ENCODE measurements at places on chromosomes 16 and 17.

DNA sequence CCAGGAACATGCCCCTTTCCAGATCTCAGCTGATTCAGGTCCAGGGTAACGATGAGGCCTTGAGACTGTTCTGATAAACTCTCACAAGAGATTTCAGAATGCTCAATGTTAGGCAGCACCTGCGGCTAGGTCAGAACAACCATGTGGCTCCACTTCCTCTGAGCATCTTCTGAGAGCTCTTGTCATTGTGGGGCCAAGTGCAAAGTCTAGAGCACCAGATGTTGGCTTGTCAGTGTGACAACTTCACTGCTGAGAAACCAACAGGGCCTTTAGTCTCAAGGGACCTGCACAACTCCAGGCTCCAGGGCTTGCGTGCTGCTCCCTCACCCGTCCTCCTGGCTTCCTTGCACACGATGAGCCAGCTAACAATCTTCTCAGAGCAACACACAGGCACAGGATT, 29.0 kb downstream of the FCSK start:
- no peak for DNase-seq

GRCh38 chr17:48994549-48995303, 2.5 kb upstream of the IGF2BP1 start:
- no peak for DNase-seq

DNA sequence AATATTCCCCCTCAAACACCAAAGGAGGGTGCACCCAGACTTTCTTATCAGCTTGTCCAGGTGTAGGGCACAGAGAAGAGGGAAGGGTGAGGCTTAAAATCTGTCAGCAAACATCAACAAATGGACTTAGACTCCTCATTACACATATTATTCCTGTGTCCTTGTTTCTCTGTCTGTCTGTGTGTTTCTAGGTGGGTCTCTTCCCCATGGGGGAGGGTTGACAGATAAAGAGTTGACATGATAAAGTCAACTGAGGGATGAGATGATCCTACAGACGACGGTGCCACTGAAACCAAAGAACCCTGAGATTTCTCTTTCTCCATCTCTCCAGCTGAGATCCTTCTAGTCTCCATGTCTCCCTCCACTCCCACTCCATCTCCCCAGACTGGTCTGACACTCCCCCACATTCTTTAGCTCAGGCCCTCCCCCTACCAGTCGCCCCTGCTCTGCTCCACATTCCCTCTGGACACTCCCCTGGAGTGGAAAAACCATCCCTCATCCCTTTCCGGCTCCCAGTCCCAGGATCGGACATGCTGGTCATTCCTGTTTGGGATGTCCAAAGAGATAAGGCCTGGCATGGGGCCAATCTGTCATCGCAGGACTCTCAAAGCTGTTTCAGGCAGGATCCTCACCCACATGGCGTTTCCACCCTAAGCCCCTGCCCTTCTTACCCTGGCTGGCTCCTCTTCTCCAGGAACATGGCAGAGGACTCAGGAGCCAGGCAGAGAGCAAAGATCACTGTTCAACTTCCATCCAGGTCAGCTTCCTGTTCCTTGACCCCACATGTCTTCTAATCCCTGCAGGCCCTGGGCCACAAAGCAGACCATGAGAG, 2.9 kb upstream of the ITGA3 start:
- DNase-seq, result no peak

GRCh38 chr17:14940108-14940937, 324.8 kb downstream of the PMP22 start:
- DNase-seq, result no peak

DNA sequence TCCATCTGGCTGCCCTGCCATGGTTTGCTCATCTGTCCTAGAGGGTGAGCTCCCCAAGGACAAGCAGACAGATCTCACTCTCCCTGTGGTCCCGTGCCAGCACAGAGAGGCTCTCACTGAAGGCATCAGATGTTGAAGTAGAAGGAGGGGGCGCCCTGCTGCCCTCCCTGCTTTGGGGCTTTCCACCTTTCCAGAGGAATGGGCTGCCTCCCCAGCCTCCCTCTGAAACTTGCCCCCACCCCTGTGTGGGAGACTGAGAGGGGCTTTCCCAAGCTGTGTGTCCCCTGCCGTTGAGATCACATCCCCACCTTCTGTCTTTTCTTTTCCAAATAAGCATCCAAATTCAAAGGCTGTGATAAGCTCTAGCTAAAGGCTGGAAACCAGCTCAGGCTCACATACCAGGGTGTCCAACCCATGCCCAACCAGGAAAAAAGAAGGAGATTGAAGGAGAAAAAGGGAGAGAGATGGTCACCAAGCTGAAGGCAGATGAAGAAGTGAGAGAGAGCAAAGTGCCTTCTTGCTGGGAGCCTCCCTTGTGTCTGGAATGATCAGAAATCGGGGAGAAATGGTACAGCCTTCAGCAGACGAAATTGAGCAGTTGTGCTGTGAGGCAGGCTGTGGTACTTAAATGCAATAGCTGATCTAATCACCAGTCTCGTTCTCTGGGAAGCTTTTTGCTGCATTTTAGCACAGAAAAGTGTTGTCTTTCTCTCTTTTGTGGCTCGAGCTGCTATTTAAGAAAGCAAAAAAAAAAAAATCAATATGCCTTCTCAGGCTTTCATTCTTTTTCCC, 145.9 kb upstream of the LHX1 start:
- DNase-seq, result no peak

DNA sequence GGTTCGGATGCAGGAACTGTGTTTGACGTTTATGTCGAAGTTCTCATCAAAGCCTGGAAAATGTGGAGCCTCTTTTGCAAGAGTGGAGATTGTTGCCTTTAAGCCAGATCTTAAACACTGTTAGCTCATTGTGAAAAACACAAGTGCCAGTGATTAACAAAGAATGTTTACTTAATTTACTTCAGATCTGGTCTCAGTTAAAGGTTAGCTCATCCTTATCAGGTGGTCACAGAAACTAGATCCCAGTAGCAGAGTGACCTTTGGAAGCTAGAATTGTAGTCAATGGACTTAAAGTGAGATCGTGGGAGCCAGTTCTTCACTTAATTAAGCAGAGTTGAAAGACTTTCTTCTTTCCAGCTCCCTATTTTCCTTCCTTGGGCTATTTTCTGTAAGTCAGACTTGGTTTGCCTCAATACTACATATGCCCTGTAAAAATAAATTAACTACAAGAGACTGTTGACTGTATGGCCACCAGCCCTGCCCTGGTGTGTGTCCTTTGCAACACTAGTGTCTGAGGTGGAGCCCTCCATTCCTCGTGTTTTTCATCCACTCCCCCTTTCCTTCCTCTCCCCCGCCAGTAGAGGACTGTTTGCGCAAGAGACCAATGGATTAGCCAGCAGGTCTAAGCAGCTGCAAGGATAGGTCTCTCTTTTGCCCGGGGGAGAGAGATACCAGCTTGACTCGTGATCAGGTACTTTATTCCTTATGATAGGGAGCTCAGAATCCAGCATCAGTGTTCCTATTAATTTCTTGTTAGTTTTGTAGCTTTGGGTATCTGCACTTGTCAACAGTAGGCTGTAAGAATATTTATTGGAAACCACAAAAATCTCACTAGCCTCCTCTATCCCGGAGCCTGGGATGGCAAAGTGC, 20.2 kb downstream of the FBXO39 start:
- DNase-seq, result no peak
